ENCODE measurements at places on chromosomes 2 and 18.

DNA sequence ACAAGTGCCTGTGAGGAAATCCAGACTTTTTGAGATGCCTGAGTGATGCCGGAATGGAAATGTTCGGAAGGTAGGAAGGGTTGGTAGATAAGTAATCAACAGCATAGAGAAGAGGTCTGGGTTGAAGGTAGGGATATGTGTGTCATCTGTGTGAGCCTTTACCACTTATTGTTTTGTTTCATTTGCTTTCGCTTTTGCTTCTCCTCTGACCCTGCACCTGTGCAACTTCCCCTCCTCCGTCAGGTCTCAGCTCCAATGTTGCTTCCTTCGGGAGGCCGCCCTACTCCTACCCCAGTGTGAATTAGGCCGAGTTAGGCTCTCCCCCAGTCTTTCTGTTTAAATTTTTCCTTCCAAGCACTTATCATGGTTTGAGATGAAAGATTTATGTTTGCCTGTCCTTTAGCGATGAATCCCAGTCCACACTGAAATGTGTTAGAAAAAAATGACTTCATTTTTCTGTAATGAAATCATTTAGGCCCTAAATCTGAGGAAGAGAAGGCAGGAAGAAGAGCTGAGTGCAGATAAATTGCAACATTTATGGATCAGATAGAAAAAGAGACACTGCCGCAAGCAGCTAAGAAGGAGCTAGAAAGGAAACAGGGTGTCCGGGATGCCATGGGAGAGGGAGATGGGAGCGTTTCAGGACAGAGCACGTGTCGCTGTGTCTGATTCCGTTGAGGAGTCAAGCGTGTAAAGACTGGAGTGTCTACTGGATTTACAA lies 139.6 kb upstream of the PELI1 start:
- peak; percentile 20 for DNase-seq

- no peak for DNase-seq
These were observed 196.0 kb upstream of the VRK2 start for GRCh38 chr2:57850415-57851130.

GRCh38 chr2:67985586-67985985 lies 77.2 kb downstream of the C1D start:
- no peak for DNase-seq

GRCh38 chr2:180905002-180905401 lies 75.4 kb upstream of the UBE2E3 start:
- DNase-seq = peak; percentile 83

GRCh38 chr2:190636361-190636760 lies 12.5 kb upstream of the NAB1 start:
- peak; percentile 63 for DNase-seq

GRCh38 chr2:109178968-109179367 lies 50.0 kb downstream of the SH3RF3 start:
- DNase-seq = peak; percentile 54

GRCh38 chr2:189685540-189686229 lies 11.2 kb downstream of the ANKAR start:
- peak; percentile 21 for DNase-seq

- DNase-seq = no peak
These were observed 5.2 kb upstream of the MOB1A start for GRCh38 chr2:74183878-74184277.

DNA sequence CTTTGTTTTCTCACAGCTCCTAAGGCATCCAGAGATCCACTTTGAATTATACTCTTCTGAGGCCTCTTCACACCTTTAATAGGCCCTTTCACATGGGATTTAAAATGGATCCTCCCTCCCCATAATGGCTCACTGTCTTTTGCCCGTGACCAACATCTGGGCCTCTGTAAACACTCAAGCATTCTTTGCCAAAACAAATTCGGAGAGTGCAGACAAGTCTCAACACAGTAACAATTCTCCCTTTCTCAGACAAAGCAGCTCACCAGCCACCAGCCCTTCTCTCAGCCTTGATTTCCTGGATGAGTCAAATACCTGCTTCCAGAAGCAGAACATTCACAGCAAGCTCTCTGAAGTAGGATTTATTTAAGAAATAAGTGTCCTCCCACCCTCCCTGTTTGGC lies 14.0 kb upstream of the IMP4 start:
- DNase-seq = peak; percentile 26

GRCh38 chr18:76529433-76529811 lies 34.4 kb upstream of the ZNF516 start:
- no peak for DNase-seq

DNA sequence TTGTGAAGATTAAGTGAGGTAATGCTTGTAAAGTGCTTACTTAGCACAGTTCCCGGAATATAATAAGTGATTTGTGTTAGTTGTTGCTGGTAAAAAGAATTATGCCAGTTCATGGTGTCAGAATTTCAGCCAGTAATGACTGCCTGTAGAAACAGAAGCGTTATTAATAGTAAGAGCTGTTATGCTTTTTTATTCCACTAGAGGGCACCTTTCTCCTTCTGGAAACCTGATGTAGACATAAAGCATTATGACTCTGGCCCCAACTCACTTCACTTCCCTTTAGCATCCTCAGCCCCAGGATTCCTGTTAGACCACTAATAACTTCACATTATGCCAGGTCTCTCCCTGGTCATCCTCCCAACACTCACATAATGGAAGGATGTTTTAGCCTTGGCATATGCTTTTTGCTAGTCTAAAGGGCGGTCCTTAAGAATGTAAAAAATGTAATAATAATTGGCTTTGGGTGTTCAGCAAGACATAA lies 34.9 kb downstream of the C18orf54 start:
- DNase-seq = peak; percentile 81

DNA sequence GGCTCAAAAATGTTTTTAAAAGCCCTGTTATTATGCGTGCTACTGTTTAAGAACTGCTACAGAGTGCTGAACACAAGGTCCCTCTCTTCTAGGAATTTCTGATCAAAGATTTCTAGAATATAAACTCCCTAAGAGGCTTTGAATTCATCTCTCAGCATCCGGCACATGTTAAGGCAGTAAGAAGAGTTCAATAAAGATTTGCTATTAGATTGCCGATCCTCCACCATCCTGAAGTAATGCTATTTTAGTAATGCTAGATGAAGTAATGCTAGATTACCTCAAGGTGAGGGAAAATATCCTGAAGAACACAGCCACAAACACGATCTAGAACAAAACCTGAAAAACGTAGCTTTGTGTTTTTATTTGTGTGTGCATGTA lies 949 bp upstream of the MYL12B start:
- DNase-seq = no peak

DNA sequence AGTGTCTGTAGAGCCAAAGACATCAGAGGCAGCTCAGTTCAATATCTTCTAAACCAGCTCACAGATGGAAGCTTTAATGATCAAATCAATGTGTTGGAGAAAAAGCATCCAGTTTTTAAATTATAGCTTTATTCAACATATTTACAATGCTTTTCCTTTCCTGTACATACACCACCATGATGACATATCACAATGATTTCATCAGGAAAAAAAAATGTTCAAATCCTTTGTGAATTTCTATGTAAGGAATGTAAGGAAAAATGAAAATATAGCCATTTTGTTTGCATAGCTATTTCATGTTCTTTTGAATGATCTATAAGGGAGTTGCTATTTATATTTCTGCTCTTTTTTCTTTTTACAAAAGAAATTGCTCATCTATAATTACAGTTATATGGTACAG lies 134.7 kb upstream of the CDH20 start:
- DNase-seq = no peak

- DNase-seq = no peak
These were observed 32.1 kb upstream of the MAL start for GRCh38 chr2:94993176-94994062.

- DNase-seq = no peak
These were observed 17.1 kb downstream of the PSD4 start for GRCh38 chr2:113190871-113191270.

DNA sequence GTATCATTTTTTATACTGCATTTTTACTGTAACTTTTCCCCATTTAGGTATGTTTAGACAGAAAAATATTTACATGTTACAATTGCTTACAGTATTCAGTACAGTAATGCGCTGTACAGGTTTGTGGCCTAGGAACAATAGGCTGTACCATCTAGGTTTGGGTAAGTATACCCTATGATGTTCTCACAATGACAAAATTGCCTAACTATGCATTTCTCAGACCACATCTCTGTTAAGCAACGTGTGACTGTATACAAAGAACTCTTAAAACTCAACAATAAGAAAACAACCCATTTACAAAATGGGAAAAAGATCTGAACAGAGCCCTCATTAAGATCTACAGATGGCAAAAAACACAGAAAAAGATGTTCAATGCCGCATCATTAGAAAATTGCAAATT lies 29.4 kb downstream of the FAM210A start:
- DNase-seq = no peak

- no peak for DNase-seq
These were observed 65.4 kb upstream of the FSHR start for GRCh38 chr2:49219741-49220140.
